ENCODE measurements at places on chromosomes 1 and 21.

- no peak for DNase-seq
These were observed 124.8 kb downstream of the AK5 start for GRCh38 chr1:77406661-77407060.

DNA sequence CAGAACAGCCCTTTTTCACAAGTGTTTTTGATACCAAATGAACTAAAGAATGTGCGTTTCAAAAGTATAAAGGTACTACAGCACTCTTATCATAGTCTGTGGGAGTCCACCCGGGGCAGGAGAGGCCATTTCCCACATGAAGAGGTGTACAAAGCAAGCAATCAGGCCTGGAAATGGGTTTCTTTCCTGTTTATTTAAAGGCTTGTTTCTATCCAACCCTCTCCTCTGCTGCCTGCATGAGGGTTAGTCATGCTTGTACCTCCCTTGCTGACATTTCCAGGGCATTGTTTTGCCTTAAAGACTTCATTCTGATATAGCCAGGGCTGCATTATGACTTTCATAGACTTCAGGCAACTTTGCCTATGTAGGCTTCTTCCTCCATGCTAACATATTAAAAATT lies 11.6 kb downstream of the SELP start:
- no peak for DNase-seq

- no peak for DNase-seq
These were observed 83.8 kb downstream of the PLXNA2 start for GRCh38 chr1:208160259-208160819.

- peak; percentile 43 for DNase-seq
These were observed 10.5 kb downstream of the SERINC2 start for GRCh38 chr1:31423418-31423947.

DNA sequence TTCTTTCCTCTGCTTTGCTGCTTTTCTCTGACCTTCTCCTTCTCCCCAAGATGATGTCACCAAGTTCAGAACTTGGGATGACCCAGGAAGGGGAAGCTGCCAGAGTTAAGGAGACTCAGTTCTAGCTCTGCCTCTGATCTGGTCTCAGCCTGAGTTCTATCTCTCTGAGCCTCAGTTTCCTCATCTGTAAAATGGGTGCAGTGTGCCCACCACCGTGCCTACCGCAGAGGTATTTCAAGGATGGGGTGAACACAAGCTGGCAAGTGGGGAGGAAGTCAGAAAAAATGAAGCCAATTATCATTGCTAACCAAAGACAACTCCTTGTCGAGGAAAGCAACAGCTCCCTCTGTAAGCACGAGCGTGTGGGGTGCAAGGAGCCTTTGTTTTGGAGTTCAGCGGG lies 249.7 kb downstream of the KAZN start:
- DNase-seq, result no peak

DNA sequence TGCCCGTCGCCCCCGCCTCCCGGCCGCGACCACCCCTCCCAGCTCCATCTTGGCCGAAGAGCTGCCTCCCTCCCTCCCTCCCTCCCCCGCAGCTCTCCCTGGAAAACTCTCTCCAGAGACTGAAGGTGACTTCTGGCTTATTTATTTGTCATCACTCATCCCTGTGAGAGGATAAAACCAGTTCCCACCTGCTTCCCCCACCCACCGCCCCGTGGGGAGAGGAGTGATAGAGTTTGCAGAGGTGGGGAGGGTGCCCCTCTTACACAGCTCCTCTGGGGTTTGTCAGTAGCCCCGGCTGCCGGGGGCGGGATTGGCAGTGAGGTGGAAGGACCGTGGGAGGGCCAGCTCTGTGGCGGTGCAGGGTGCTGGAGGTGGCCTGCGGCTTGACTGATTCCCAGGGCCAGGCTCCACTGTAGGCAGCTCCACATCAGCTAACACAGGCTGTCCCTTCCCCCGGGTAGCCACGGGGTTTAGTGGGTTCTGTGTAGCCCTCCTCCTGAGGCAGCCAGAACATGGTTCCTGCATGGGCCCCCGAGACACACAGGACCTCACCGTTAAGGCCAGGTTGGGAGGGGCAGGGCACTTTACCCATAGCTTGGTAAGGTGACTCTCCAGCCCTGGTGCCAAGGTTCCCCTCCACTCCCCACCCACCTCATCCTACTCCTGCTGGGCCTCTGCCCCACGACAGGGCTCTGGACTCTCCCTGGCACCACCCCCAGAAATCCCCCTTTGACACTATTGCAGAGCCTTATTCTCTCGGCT lies 62.2 kb downstream of the ELK4 start:
- no peak for DNase-seq

- peak; percentile 99 for DNase-seq
These were observed 4.6 kb upstream of the KRTAP10-4 start for GRCh38 chr21:44568667-44569556.

DNA sequence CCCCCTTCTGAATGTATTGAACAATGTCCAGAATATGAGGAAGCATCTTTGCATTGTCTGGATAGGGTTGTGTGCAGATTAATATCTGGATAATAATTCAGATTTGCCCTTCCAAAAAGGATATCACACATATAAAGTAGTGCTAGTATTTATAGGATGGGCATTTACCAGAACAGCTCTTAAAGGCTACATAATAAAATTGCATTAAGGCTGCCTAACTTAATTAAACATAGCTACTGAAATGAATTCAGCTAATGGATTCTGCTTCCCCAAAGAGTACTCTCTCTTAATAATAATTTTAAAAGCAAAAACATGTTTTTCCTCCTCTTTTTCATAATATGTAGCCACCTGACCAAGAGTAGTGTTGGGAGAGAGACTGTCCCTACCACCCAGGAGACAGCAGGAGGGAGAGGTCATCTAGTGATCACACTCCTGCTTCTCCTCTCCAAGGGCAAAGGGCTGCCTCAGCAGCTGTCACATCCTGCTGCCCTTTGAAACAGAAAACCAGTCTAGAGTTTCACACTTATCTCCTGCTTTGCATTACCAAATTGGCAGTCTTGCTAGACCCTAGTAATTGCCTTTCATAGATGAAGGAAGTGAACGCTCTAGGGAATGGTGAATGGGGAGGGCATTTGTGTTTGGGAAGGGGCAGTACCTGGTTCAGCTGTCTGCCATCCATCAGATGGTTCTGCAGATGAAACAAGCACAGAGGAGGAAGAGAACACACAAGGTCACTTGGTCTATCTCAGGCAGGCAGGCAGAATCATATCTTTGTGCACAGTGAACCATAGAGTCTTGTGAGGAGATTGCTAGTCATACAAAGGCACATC lies 29.3 kb upstream of the DDAH1 start:
- DNase-seq, result no peak

GRCh38 chr21:45292399-45293219 lies 4.9 kb upstream of the POFUT2 start:
- DNase-seq, result peak; percentile 71

DNA sequence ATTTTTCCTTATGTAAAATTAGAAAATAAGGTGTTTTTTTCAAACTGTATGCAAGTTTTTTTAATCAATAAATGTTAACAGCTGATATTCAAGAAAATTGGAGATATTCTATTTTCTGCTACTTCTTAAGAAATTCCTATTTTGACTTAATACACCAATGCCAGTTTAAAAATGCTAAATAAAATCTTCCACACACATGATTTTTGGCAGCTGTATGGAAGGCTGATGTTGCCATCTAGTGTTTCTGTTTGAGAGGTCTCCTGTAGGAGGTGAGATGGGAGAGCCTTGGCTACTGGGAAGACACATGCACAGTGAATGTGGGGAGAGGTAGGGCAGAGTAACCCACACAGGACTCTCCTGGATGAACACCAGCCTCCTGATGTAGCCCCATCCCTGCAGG lies 29.2 kb upstream of the OR2B11 start:
- peak; percentile 23 for DNase-seq

GRCh38 chr1:4773226-4773625 lies 118.8 kb downstream of the AJAP1 start:
- DNase-seq, result no peak

DNA sequence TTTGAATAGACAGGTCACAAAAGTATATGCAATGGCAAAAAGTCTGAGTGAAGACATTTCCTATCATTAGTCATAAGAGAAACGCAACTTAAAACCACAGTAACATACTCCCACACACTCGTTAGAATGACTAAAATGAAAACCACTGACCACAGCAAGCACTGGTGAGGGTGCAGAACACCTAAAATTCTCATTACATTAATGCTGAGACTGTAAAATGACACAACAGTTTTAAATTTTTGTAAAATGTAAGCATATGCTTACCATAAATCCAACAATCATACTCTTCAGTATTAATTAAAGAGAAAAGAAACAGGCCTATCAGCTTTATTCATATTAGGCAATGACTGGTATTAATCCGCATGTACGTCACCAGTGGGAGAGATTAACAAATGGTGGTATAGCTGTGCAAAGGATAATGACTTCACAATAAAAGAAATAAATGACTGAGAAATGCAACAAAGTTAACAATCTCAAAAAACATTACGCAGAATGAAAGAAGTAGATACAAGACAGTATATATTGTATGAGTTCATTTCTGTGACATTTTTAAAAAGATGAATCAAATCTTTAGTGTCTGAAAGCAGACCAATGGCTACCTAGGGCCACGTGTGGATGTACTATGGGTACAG lies 253.5 kb downstream of the AKT3 start:
- DNase-seq, result no peak

DNA sequence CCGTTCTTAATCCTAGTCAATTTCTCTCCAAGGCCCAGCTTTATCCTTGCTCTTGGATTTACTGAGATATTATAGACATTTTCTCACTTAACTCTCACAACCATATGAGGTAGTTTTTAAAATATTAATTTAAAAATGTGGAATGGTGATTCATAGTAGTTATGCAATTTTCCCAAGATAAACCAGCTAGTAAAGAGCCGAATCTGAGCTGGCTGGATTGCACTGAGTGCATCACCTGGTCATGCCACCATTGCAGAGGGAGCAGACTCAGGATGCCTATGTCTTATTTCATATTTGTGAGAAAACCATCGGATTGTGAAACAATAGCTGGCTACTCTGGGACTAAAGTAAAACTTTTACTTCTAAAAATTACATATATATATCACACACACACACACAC lies 494.0 kb downstream of the KCNT2 start:
- no peak for DNase-seq

GRCh38 chr21:36188081-36188681 lies 31.6 kb downstream of the DOP1B start:
- DNase-seq, result peak; percentile 87

DNA sequence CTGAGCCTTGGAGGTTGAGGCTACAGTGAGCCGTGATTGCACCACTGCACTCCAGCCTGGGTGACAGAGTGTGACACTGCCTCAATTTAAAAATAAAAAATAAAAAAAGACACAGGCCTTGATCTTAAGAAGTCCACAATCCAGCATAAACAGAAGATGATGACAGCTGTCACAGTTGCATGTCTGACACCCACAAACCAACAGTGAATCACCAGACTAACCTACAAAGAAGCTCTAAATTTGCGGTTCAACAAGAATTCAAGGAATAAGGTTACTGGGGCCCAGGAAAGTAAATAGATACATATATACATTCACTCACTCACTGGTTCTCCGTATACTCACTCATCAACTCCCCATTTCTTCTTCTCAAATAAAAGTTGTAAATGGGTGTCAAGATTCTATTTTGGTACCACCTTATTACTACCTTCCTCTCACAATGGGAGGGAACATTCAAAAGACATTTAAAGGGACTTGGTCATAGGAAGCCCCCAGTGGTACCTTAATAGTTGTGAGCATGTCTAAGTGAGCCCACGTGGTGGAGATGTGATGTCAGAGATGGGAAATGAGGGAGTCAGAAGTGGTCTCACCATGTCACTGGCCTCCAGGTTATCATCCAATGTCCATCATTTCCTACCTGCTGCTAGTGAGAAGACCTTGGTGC lies 66.9 kb upstream of the PRDX6 start:
- no peak for DNase-seq

GRCh38 chr21:36209626-36210171 lies 53.1 kb downstream of the DOP1B start:
- DNase-seq, result peak; percentile 74

DNA sequence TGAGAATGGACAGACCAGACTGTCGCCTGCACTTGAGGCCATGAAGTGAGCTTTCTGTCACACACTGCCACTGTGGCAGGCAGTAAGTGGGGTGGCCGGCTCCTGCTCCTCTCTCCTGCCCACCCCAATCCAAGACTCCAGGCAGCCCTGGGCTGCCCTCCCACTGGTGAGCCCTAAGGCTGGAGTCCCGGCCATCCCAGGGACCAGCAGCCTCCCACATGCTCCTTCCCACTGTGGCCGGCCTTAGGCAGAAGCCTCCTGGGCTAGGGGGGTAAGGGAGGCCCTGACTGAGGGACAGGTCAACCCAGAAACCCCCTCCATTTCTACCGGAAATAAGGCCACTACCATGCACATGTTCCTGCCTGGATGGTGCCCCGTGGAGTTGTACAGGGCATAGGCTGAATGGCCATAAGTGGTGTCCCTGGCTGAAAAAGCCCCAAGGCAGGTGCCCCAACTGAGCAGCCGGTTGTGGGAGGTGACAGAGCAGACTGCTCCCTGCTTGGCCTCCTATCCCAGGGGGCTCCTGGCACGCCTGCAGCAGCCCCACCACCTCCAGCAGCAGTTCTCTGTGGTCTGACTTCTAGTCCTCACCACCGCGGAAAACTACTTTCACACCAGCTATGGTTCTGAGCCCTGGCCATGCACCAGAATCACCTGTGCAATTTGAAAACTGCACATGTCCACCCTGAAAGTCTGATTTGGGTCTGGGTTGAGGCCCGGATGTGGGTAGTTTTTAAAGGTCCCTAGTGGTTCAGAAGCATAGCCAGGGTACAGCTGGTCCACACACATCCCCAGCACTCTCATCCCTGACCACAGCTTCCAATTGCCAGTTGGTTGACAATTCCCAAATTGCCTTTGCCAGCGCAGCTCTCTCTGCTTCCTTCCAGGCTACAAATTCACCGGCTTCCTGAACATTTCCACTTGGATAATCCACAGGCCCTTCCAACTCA lies 1.6 kb upstream of the ARTN start:
- no peak for DNase-seq

DNA sequence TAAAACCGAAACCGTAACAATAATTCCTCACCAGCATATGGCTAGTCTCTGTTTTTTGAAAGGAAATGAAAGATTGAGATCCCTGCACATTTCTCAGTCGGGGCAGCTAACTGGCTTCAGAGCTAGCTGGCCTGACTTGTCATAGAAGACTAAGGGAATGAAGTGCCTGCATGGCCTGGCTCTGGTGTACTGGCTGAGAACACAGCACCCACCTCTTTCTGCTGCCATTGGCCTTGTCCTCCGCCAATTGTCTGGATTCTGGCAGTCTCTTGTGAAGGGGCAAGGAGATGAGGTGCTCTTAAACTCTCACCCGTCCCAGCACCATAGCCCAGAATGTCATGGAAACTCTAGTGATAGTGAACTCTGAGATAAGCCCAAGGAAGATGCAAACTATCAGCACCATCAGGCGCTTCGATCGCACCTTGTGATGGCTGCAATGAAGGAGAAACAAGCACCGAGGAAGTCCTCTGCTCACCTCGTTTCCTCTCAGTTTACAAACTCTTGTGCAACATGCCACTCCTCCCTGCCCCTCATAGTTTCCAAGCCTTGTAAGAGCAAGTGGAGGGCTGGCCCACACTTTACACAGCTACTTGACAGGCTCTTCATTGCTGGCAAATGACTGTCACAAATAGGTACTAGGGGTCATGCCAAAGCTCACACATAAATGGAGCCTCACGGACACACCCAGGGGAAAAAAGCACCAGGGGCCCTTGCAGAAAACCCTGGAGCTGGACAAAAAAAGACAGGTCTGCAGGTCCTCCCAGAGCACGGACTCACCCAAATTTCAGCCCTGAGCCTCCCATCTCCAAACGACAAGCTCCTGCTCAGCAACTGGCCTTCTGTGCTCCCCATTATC lies 16.4 kb downstream of the INPP5B start:
- DNase-seq, result no peak

- no peak for DNase-seq
These were observed 143.3 kb upstream of the JUN start for GRCh38 chr1:58927041-58927721.

GRCh38 chr1:58844176-58844575 lies 60.3 kb upstream of the JUN start:
- no peak for DNase-seq
